Activated T-cell treated with anti-CD3 and anti-CD28 coated beads for 1 hour (primary cell): ENCODE measurements at places on chromosomes 11 and 22.

DNA sequence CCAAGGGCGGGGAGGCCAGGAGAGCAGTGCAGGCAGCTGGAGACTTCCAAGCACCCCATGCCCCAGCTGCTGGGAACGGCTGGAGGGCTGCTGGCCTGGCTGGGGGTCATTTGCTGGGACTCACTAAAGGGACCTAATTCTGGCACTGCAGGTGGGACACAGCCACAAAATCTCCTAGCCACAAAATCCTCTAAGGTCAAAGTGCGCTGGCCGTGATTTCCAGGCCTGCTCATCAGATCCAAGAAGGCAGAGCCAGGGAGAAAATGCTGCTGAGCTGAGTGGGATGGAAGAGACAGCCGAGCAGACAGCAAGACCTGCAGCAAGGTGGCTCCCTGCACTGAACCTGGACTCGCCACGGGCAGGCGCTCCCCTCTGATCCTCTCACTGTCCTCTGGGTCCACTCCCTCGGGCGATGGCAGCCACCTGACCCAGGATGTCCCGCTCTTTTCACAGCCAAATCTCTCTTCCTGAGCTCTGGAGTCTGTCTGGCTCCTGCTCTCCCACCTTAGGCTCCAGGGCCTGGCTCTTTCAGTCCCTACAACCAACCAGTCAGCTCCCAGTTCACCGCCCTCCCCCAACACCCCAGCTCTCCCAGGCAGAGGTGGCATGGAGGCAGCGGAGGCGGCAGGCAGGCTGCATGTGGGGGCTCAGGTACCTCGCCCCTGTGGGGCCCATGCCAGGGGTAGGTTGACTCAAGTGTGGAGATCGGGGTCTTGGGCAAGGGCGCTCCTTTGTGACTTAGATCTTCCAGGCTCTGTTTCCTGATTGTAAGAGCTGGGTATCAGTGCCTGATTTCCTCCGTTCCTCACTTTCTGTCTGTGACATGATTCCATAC is 14.5 kb downstream of the OVOL1 start:
- DNase-seq = no peak

GRCh38 chr11:131370090-131370751 is at the start of gene NTM:
TSS of gene NTM (plus strand) at chr11:131370615.
- DNase-seq = no peak

DNA sequence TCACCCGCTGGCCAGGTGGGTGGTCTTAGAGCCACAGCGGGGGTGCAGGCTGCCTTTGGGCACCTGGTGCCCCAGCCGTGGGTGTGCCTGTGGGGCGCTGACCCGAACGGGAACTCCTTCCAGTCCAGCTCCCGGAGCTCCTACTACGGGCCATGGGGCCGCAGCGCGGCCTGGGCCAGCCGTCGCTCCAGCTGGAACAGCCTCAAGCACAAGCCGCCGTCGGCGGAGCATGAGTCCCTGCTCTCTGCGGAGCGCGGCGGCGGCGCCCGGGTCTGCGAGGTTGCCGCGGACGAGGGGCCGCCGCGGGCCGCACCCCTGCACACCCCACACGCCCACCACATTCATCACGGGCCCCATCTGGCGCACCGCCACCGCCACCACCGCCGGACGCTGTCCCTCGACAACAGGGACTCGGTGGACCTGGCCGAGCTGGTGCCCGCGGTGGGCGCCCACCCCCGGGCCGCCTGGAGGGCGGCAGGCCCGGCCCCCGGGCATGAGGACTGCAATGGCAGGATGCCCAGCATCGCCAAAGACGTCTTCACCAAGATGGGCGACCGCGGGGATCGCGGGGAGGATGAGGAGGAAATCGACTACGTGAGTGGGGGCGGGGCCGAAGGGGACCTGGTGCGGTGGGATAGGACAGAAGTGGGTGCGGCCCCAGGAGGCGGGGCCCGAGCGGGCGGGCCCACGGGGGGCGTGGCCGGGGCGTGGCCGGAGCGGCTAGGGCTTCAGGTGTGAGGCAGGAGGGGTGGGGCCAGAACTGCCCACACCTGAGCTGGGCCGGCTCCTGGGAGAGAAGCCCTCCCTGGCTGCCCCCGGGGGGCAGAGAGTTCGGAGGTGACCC is 91.5 kb downstream of the CACNA1I start:
- peak; percentile 75 for DNase-seq

GRCh38 chr11:75140269-75141138 is 10.4 kb upstream of the SLCO2B1 start:
- DNase-seq = peak; percentile 77

GRCh38 chr22:44207981-44208317 is 27.2 kb downstream of the PARVG start:
- DNase-seq = no peak

DNA sequence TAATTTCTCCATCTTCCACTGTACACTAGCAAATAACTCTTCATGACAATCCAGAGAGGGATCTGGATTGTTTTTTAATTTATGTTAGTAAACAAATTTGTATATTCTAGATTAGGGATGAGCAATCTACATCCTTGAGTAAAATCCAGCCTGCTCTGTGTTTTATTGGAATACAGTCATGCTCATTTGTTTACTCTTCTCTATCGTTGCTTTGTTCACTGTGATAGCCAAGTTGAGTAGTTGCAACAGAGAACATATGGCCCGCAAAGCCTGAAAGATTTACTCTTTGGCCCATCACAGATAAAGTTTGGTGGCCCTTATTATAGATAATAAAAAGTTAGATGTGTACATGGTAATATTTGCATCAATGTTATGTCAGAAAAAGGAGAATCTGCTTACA is 6.2 kb upstream of the BLID start:
- no peak for DNase-seq

DNA sequence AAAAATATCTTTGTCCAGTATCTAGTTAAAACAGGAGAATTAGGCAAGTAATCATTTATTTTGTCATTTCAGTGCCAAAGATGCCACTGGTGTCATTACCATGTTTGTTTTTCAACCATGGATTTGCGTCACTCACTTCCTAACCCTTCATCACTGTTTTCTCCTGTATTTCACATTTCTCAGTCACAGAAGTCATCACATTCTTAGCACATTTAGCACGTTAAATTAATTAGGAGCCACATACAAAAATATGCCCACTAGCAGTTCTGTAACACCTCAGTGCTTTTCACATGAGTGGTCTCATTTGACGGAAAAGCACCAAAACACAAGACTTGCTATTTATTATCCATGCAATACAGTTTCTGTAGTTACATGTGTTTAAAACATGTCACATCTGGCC is 546.0 kb downstream of the METTL15 start:
- no peak for DNase-seq

GRCh38 chr11:90391756-90392155 is 168.9 kb upstream of the CHORDC1 start:
- no peak for DNase-seq
